Stimulated activated CD8-positive, alpha-beta memory T cell treated with anti-CD3 and anti-CD28 coated beads, Interleukin-4, amount 100 ng/mL, for 4 hours (primary cell): ENCODE measurements at places on chromosomes 3 and 15.

DNA sequence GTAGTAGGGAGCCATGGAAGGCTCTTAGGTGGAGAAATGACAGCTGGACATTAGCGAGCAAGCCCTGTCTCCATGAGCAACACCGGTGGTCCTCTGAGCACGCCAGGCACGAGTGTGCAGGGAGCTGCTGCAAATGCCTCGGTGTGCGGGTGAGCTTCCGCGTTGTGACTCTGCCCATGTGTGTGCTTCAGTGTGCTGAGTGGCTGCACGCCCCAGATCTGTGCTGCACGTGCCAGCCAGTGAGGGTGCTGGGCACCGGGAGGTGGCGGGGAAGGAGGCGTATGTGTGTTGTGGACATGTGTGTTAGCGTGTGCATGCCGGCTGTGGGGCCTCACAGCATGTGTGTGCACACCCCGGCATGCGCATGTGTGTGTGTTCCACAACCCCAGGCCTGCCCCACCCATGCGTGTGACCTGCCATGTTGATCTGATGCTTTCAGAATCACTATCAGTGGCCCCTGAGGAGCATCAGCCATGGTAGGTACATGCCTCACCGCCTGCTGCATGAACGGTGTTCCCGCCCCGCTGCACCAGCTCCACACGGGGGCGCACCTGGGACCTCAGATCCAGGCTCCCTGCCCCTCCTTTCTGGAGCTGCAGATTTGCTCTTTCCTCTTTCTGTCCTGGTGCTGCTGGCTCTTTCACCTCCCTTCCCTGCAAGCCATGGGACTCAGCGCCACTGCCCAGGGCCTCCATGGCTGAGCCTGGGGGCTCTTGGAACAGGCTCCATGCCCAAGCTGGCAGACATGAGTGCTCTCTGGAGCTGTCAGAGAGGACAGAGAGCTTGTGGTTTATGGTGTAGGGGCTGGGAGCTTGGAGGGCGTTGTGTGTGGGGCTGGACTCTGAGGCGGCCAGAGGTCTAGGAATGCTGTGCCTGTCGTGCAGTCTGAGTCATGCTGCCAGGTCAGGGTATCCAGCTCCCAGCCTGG lies 169.4 kb downstream of the TBC1D2B start:
- DNase-seq = peak; percentile 12

- DNase-seq = no peak
Observed at GRCh38 chr15:74725845-74726773, 781 bp upstream of the CYP1A1 start.

DNA sequence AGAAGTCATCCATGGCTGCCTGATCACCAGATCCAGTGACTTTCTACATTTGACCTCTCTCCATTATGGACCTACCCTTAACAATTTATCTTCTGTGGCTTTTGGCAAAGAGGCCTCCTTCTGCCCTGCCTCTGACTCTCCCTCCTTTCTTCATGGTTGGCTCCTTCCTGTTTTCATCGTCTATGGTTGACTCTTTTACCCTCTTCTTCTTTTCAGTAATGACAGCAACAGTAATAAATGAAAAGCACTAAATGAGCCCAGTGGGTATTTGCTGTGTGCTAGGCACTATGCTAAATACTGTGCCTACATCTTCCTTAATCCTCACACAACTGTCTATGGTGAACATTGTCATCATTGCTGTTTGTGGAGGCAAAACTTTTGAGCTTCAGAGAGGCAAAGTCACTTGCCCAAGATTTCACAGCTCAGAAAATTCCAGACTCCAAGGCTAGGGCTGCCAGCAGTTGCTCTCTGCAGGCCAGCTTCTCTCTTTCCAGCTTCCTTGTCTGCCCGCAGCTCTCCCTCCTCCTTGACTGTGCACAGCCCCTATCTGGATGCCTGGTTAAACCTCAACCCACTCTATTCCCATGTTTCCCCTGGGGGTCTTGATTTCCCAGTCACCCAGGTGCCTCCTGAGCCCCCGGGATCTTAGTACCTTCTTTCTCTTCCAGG lies 24.6 kb downstream of the ITPR1 start:
- DNase-seq = no peak

DNA sequence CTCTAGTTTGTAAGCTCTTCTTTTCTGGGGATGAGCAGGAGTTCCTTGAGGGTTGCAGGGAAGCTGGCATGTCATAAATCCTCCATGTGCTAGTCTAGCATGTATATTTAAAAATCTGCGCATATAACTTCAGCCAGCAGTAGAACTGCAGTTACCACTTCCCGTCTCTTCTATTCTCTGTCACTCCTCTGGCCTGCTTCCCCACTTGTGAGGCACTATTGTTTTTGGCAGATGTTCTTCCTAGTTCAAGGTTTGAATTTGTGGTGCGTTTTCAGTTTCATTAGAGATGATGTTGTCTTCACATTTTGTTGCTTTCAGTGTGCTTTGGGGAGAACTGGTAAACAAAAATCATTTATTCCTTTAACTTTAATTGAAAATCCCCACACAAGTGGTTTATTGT lies 169.1 kb upstream of the ZPLD1 start:
- DNase-seq = no peak

GRCh38 chr15:88256279-88257230 lies at the start of gene NTRK3:
Gene NTRK3, minus strand, starts transcription at chr15:88256739. Its CDS starts 586 bp downstream, at chr15:88256153.
- DNase-seq = no peak

DNA sequence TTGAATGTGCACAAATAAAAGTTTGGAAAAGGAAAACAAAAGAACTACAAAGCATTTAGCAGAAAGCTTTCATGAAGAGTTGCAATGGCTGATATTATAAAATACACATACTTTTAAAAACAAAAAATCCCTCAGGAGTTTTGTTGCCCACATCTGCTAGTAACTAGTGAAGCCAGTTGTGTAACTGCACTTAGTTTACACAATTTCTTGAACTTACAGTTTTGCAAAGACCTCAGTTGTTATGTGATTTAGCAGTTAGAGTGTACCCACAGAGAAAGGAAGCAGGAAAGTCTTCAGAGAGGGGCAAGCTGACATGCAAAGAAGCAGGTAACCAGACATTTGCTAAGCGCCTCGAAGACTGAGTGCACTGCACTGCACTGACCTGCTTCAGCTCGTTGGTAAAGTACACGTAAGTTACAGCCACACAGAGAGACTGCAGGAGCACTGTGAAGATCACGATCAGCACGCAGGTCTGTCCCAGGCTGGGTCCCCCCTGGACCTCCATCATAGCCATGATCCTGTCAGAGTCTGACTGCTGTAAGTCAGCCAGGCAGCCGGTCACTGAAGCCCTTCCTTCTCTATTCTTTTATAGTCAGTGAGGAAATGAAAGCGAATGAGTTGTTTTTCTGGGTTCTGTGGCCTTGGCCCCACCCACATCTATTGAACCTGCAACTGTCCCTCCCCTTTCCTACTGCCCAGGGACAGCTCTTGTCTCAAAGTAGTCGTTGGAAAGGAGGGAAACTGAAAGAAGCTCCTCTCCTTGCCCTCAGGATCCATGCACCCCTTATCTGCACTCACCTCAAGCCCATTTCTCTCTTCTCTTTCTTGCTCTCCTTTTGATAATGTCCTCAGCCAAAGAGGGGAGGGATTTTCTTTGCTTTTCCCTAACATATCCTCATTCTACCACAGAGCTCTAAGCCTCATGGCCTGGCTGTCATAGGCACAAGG lies at the start of gene TNFSF10:
TSS of gene TNFSF10 (minus strand) at position 560 of the 948 bp plus-strand sequence. CDS start at position 514, 46 bp downstream.
- DNase-seq = peak; percentile 21

DNA sequence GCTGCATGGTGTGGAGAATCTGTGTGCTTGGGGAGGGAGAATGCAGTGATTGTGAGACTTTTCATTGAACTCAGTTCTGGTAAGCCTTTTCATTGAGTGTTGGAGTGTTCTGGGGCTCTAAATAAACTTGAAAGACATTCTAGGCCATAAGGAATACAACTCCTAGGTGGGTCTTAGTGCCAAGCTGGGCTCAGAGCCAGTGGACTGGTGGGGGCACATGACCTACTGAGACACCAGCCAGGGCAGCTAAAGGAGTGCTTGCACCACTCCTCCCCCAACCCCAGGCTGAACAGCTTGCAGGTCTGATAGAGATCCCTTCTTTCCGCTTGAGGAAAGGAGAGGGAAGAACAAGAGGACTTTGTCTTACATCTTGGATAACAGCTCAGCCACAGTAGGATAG lies 21.7 kb upstream of the KPNA4 start:
- no peak for DNase-seq

- no peak for DNase-seq
Observed at GRCh38 chr15:69289342-69290146, 9.2 kb upstream of the PAQR5 start.
